ENCODE measurements at places on chromosomes 5 and 9.

DNA sequence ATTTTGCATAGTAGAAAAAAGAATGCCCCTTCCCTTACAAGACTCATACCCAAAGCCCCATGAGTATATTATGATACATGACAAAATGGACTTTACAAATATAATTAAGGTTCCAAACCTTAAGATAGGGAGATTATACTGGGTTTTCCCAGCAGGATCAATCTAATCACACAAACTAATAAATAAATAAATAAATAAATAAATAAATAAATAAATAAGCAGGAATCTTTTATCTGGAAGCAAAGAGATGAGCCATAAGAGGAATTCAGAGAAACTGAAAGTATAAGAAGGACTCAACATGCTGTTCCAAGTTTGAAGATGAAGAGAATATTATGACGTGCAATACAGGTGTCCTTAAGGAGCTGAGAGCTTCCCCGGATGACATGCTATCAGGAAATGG lies 1174.5 kb downstream of the DTWD2 start:
- DNase-seq: no peak

- no peak for DNase-seq
These were observed 57.3 kb upstream of the CPLX2 start for GRCh38 chr5:175813943-175814630.

- DNase-seq: no peak
These were observed 11.4 kb downstream of the SLC38A9 start for GRCh38 chr5:55700745-55701144.

DNA sequence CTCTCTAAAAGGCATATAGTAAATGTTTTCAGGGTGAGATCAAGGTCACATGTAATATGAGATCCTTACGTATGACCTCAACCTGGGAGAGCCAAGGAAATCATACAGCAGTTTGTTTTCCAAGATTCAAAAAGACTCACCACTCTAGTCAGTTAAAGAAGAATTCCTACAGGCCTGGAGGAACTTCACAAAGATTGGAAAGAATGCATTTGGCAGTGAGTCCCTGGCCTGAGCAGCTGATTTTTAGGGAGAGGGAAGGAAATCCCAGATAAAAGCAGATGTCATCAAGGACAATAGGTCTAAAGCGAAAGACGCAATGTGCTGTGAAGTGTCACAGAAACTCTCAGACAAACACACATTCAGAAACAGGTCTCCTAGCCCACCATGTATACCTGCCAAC lies 424.0 kb upstream of the ZNF462 start:
- no peak for DNase-seq

- no peak for DNase-seq
These were observed 1083.4 kb upstream of the CDH18 start for GRCh38 chr5:21071421-21071820.

Measured in activated naive CD4-positive, alpha-beta T cell treated with anti-CD3 and anti-CD28 coated beads, Interleukin-2, amount 50 U/mL, for 72 hours (primary cell).